ENCODE measurements at places on chromosomes 4 and X.

DNA sequence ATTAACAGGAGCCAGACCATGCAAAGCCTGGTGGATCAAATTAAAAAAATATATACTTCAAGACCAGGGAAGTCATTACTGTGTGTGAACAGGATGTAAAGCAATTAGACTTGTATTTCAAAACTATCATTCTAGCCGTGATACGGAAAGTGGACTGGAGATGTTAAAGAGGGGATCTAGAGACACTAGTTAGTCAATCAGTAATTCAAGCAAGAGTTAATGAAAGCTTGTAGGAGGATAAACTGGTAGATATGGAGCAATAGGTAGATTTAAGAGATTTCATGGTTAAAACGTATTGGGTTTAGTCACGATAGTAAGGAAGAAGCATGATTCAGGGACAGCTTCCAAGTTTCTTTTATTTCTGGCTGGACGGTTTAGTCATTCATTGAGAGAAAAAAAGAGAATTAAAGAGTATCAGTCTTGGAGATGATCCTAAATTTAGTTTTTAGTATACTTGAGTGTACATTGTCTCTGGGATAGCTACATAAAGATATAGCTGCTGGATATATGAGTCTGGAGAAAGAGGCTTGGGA lies 3.9 kb downstream of the MAD2L1 start:
- no peak for DNase-seq

DNA sequence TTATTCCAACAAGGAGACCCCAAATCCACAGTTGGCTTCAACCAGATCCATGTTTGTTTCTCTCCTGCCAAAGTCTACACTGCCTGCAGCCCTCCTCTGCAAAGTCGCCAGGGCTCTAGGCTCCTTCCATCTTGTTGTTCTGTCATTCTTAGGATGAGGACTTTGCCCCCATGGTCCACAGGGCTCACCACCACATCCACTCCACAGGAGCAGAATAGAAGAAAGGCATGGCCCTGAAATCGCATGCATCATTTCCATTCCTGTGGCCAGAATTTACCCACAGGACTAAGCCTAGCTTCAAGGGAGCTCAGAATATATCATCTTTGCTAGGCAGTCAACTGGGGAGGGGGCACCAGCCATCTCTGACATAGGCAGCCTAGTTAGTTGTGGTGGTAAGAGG lies 254.7 kb downstream of the FBXW7 start:
- no peak for DNase-seq

GRCh38 chrX:134406356-134407064 lies 53.5 kb upstream of the HPRT1 start:
- DNase-seq = no peak

DNA sequence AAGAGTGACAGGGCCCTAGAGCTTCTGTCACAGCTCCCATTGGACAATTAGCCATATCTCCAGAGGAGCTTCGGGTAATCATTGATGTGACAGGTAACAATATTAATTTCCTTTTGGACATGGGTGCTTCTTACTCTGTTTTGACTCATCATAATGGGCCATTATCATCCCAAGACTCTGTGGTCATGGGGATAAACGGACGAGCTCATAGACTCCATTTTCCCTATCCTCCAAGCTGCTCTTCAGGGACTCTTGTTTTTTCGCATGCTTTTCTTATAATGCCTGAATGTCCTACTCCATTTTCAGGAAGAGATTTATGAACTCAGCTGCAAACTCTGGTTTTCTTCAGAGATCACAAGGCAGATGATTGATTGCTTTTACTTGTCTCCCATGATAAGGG lies 17.0 kb upstream of the UGT2B17 start:
- no peak for DNase-seq

DNA sequence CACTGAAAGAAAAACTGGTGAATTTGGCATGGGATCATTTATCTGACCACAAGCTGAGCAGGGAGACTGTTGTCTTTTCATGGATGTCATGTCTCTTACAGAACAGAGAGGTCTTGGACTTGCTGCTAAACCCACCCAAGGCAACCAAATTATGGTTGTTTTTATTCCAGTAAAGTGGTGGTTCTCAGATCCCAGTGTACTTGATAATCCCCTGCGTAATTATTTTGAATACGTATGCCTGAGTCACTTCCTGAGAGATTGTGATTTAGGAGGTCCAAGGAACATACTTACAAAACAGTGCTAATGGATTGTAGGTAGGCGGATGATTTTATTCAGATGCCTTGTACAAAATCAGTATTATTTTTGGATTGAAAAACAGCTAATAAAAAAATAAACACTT lies 585.6 kb downstream of the IL1RAPL1 start:
- no peak for DNase-seq

- no peak for DNase-seq
Measured at GRCh38 chr4:112279882-112280315, 5.8 kb downstream of the TIFA start.

DNA sequence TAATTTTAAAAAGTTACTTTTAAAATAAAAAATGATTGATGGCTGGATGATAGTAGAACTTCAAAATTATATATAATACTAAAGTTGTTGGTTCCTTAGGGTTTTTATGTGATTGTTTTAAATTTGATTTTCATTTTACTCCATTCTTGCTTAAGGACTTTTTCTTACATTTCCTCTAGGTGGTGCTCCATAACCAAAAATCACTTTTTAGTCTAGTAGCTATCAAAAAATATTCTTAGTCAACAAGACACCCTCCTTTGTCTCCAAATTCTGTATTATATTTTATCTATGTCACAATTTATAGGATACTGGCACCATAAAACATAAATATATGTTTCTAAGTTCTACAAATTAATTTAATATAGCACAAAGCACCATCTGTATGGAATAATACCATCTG lies 67.2 kb upstream of the BRWD3 start:
- no peak for DNase-seq

DNA sequence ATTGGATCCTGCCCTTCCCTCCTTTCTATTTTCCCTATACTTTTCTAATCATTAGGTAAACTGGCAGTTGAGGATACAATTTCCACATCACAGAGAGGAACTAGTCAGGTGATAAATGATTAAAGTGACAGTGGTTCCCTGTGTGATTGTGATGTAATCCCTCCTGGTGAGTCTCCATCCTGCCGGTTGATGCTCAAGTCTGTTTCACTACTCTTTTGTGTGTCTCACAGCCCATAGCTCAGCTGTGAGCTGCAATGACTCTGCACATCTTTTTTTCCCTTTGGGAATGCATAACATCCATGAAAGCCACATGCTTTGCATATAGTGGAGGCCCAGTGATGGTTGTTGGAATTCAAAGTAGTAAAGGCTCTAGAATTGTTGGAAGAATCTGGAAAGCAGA lies 60.4 kb downstream of the CCNI start:
- no peak for DNase-seq

DNA sequence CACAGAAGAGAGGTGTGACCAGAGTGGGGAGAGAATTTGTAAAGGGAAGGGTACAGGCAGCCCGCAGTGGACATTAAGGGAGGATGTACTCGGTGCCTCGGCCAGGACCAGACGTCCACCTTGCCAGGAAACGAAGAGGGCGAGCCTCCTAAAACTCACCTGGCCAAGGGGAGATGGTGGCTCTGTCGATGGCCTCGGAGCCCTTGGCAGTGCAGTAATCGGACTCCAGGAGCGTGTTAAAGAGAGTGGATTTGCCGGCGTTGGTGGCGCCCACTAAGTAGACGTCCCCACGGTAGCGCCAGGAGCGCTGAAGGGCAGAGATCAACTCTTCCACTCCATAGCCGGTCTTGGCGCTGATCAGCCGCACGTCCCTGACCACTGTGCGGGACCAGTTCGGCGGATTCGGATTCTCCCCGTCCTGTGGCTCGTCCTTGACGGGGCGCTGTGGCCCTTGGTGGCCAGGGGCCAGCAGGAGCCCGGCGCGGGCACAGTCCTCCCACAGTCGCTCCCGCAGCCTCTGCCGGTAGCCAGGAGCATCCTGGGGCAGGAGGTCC lies 1.0 kb downstream of the NOA1 start:
- no peak for DNase-seq

DNA sequence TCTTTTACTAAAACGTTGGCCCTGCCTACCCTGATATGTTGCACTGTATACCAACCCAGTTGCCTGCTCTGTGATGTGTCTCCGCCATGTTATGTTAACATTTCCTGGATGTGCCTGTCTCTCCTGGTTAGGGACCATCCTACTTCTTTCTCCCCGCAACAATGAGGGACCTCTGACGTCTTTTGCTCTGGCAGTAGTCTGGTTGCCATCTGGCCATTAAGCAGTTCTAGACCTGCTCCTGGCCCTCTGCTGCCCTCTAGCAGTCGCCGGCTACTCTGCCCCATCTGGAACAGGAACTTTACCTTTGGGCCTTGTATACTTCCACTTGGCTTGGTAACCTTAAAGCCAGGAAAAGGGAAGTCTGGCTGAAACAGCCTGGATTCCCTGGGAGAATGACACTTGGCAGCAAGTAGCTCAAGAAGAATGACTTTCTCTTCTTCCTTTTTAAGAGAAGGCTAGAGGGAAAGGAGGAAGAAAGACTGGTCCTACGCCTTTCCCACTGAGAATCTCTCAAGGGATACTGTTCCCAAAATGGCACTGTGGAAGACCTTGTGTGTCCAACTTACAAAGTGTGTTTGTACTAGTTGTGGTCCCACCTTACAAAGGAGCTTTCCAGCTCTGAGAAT lies 63.5 kb downstream of the GPC3 start:
- DNase-seq = no peak

- no peak for DNase-seq
Measured at GRCh38 chr4:185625503-185625902, 90.2 kb upstream of the PDLIM3 start.

- DNase-seq = no peak
Measured at GRCh38 chr4:1873291-1873690, 2.1 kb downstream of the NSD2 start.

DNA sequence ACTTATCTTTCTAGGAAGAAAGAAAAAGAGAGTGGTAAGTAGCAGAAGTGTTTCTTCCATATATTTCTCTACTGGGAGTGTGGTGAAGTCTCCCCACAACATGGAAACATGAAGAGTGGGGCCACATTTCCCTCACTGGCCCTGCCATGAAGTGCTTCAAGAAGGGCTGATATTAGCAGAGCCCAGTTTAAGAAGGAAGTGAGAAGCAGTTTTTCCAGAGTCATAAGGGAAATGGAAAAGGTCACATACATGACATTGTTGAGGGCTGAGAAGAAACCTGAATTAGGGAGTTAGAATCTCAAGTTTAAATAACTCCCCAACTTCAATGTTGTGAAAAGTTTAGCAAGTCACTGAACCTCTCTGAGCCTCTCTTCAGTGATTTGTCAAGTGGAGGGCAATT lies 171.9 kb upstream of the RBPJ start:
- no peak for DNase-seq

DNA sequence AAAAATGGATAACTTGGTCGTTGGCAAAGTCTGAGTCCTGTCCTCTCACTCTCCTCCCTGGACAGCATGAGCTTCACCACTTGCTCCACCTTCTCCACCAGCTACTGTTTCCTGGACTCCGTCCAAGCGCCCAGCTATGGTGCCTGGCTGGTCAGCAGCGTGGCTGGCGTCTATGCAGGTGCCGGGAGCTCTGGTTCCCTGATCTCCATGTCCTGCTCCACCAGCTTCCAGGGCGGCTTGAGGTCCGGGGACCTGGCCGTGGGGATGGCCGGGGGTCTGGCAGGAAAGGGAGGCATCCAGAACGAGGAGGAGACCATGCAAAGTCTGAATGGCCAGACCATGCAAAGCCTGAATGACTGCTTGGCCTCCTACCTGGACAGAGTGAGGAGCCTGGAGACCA lies 100.8 kb downstream of the NCAPG start:
- DNase-seq = no peak

- DNase-seq = no peak
Measured at GRCh38 chr4:168766604-168767316, 243.3 kb downstream of the CBR4 start.

- no peak for DNase-seq
Measured at GRCh38 chr4:41213625-41214135, 662 bp downstream of the APBB2 start.

DNA sequence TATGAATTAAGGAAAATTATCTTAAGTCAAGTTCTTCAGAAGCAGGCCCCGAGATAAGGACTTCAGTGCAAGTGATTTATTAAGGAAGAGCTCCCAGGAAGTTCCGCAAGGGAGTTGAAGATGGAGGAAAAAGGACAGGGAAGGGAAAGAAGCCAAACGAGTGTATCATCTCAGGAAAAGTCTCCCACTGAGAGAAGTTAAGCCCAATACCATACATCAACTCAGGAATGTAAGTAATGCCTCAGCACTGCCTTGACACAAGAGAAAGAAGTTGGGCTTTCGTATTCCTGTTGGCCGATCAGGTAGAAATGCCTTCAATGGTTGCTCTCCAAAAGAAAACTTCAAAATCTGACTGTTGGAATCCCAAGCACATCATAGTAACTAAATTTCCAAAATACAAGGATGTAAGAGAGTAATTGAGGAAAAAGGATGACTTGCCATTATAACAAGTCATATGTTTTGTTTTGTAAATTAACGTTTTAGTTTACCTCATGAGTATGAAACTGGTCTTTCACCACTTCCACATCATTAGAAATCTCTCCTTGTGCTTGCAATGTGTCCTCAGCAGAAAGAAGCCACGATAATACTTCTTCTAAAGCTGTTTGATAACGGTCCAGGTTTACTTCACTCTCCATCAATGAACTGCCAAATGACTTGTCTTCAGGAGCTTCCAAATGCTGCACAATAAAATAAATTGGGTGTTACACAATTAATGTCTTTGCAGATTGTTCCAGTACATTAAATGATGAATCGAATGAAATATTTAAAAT lies 566.7 kb downstream of the DMD start:
- DNase-seq = no peak

GRCh38 chr4:1406394-1406980 lies at the start of gene NKX1-1:
Gene NKX1-1 (minus strand): TSS chr4:1406442. CDS start chr4:1406442, 0 bp downstream.
- DNase-seq = no peak

GRCh38 chr4:146243883-146244277 lies 29.5 kb downstream of the REELD1 start:
- no peak for DNase-seq

GRCh38 chr4:153809916-153810810 lies 21.3 kb upstream of the SFRP2 start:
- DNase-seq = no peak

DNA sequence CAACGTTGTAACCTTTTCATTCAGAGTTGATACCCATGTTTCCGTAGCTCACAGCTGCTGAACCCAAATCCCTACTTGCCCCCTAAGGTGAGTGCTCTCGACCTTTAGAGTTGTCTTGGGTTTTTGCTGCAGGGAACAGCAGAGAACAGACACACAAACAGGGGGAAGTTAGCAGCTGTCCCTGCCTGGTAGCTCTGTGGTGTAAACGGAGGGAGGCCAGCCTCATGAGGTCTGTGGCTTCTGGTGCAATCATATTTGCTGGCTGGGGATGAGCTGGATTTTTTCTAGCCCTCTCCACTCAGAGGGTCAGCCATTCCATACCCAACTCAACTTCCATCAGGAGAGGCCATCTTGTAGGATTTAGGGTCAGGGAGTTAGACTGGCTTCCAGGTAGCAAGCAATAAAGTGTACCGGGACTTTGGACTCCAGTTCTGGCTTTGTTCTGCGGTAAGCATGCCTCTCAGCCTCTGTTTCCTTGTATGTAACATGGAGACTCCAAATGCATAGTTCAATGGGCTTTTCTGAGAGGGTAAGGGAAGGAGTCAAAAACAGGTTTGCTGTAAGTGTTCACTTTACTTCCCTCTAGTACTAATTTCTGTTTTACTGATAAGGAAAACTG lies 218.9 kb downstream of the MID1IP1 start:
- DNase-seq = no peak
